ENCODE measurements at places on chromosomes 6 and 20. TPM values are rescaled to one million over a fixed set of nuclear protein-coding genes. Genes with fewer than 3 reads are reported as not detected.

- DNase-seq = no peak
Measured at GRCh38 chr20:51531141-51531710, 11.3 kb downstream of the NFATC2 start.

DNA sequence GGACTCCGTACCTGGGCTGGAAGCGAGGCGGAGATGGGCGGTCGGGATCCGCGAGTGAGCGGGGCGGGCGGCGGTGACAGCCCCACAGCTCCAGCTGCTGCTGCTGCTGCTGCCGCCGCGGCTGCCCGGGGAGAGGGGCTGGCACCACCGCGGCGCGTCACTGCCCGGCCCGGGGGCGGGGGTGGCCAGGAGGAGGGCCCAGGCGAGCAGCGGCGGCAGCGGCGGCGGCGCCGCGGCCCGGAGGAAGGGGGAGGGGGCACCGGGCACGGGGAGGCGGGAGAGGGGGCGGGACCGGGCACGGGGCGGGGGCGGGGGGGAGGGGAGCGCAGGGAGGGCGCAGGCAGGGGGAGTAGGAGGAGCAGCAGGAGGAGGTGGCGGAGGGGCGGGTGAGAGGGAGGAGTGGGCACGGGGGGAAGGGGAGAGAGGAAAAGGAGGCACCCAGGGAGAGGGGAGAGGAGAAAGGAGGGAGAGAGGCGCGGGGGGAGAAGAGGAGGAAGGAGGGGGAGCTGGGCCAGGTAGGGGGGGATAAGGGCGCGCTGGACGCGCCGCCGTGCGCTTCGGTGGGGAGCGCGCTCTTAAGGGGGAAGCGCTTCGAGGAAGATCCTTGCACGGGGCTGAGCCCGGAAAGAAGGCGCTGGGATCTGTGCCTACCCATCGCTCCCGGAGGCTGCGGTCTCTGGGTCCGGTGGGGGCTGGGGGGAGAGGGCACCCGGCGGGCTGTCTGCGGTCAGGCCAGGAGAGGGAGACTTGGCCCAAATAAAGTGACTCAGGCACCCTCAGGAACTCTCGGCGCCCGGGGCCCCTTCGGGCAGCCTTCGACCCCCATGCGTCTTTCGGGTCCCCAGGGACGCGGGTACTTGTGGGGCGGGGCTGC is 101.5 kb downstream of the NOL4L start:
- DNase-seq = peak; percentile 73

LSM2 gene
- polyA plus RNA-seq = 42.2 TPM

DNA sequence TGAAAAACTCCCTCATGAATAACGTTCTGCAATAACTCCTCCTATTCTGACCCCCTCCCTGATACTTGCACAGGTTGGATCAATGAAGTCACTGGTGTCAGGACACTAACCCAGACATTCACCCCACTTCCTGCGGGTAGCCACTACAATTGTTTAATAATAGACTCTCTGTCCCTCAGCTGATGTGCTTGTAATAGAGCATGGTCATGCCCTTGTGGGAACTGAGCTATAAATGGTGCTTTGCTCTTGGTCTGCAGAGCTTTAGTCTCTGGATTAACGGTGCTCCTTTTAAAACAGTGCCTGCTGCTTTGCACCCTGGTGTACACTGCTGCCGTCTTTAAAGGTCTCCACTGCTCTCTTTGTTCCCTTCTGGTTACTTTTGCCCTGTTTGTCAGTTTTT is 127.3 kb downstream of the BACH2 start:
- no peak for DNase-seq

DNA sequence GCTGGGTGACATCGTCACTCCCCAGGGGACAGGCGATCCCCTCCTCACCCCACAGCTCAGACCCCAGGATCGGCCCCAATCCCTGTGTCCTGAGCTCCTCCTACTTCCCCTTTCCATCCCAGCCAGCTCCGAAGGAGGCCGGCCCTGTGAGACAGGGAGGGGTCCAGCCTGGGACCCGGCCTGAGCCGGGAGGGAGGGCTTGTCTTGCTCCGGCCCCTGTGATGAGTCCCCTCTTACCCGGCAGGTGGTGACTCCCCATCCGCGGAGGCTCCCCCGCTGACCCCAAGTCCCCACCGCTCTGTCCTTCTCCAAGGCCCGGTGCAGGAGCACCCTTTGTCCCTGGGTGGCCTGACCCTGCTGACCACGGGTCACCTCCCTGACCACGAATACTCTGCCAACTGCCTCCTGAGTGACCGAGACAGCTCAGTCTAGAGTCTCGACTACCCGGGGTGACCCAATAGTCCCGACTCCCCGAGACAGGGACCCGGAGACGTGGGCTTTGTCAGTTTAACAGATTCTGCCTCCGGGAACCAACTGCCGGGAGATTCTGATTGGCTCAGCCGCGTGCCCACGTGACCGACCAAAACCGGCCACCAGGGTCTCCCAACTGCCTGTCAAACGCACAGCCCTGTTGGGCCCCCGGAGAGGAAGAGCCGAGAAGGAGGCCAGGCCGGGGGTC is 187.4 kb upstream of the PROKR2 start:
- DNase-seq = peak; percentile 87

GRCh38 chr6:166433096-166433495 is 50.4 kb upstream of the MPC1 start:
- DNase-seq = peak; percentile 26

DEFB124 gene
- polyA plus RNA-seq = not detected

DNA sequence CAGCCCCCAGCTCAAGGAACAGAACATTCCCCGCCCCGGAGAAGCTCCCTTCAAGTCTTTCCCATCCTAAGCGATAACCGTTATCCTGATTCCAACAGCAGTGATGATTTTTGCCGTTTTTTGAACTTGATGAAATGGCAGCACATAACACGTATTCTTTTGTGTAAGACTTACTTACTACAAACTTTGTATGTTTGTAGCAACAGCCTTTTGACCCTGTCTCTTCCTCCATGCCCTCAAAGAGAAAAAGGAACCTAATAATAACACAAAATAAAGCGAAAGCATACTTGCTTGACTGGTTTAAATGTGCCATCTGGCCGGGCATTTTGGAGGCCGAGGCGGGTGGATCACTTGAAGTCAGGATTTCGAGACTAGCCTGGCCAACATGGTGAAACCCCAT is 26.4 kb upstream of the SLC9A8 start:
- no peak for DNase-seq

HAO1 gene
- not detected for polyA plus RNA-seq

DNA sequence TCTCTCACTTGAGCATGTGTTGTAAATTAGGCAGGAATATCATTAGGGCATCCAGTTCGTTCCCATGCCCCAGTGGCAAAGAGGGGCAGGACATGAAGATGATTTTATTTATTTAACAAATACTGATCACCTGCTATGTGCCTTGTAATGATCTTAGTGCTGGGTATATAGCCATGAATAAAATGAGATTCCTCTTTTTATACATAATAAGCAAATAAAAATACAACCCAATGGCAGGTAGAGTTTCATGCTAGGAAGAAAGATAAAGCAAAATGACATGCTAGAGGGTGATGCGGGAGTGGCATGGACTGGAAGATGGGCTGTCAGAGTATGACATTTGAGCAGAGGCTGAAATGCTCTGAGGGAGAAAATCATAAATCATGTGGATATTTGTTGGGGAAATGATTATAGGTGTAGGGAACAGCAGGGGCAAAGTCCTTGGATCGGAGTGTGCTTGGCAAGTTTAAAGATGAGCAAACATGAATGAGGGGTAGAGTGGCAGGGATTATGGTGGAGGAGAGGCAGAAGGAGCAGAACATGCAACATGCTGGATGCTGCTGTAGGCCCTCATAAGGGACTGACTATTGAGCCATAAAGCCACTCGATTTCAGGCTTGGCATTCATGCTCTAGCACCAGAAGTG is 342.1 kb downstream of the PLCB1 start:
- DNase-seq = no peak

- DNase-seq = no peak
Measured at GRCh38 chr6:155257796-155258195, 6.0 kb upstream of the CLDN20 start.

GPR31 gene
- not detected for polyA plus RNA-seq

DNA sequence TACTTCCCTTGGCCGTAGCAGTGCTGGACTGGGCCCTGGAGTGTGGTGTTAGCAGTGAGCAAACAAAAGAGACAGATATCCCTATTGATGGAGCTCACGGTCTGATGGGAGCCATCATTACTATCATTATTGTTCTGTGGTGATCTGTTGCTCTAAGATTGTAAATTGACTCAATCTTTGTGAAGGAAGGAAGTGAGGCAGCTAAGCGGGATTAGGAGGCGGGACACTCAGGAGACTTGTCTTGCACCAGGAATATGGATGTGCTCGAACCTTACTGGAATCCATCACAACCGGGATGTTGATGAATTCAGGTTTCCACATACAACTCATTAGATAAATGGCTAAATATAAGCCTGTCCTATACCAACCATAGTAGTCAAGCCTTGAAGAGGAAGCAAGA is 25.5 kb upstream of the FAM50B start:
- no peak for DNase-seq

GRCh38 chr6:130928158-130928912 is 101.1 kb downstream of the SMLR1 start:
- no peak for DNase-seq

BCL2L1 gene
- polyA plus RNA-seq = 103 TPM

- no peak for DNase-seq
Measured at GRCh38 chr6:155623450-155624178, 168.0 kb upstream of the NOX3 start.

DNA sequence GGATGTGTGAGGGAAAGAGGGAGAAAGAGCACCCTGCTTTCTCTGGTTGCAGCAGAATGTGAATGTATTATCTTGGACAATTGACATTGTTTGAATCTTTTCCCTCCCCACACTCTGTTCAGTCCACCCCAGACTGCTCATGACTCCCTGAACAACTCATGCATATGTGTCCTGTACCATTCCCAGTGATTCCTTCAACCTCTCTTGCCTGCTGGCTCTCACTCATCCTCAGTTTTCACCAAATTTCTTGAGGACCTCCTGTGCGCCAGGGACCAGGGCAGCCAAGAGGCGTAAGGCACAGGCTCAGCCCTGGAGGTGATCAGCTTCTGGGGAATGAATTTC is 5.4 kb downstream of the NOX3 start:
- no peak for DNase-seq

BANF2 gene
- not detected for polyA plus RNA-seq

DNAAF9 gene
- 5.6 TPM for polyA plus RNA-seq

DNA sequence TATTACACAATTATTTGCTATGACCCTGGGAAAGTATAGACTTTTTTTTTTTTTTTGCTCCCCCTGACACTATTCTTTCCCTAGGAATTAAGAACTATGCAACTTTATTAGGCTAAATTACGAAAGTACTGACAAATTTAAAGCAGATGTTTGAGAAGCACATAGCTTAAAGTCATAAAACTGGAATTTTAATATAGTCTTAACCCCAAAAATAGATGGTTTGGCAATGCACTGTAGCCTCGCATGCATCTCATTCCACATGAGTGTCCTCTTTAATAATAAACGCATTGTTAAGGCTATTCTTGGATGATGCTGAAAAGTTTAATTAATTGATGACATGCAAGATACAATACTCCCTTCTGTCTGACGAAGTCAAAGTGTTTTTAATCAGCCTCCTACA is 49.3 kb downstream of the TBC1D7 start:
- DNase-seq = no peak

TMC2 gene
- 0.10 TPM for polyA plus RNA-seq

- no peak for DNase-seq
Measured at GRCh38 chr6:89154131-89154530, 8.3 kb downstream of the PM20D2 start.

TRIM40 gene
- 2.9 TPM for polyA plus RNA-seq

PTCHD4 gene
- polyA plus RNA-seq = 0.49 TPM

MYT1 gene
- not detected for polyA plus RNA-seq

GRCh38 chr20:37282556-37282955 is 6.9 kb upstream of the MANBAL start:
- no peak for DNase-seq

DNA sequence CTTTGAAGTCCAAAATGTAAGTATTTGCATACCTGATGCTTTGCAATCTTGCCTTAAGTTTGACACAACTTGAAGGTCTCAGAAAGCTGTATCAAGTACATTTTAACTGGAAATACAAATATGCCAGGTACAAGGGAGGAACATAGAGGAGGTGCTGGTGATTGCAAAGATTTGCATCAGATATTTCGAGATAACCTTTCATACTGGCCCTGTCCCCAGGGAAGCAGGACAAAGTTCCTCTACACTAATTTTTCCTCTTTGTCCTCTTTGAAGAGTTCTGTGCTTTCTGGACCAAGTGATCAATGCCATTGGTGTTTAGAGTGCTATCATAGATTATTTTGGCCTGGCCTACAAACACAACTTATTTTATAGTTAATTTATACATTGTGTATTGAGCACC is 686.1 kb downstream of the HACE1 start:
- DNase-seq = no peak

- DNase-seq = no peak
Measured at GRCh38 chr6:19333936-19334335, 503.2 kb upstream of the ID4 start.

MCCD1 gene
- polyA plus RNA-seq = not detected

DNA sequence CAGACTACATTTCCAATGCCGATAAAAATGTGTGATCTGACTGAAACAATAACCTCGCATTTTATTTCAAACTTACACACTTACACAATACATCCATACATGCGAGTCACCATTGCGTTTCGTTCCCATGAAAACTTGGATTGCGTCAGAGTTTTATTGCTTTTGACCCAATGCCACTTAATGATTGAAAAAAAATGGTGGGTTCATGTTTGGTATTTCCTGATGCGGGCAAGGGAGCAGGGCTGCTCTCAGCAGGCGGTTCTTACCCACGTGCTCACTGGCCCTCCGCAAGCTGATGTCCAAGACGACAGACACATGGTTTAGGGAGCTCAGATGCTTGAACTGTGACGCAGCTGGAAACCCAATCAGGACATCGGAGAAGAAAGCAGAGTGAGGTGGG is 281.0 kb upstream of the SULF2 start:
- DNase-seq = no peak

CCDC170 gene
- 0.05 TPM for polyA plus RNA-seq

- DNase-seq = no peak
Measured at GRCh38 chr6:25685251-25685650, 33.2 kb downstream of the SCGN start.

TMEM14C gene
- 158 TPM for polyA plus RNA-seq

GRCh38 chr6:9554806-9555205 is 860.1 kb downstream of the TFAP2A start:
- DNase-seq = no peak

DNA sequence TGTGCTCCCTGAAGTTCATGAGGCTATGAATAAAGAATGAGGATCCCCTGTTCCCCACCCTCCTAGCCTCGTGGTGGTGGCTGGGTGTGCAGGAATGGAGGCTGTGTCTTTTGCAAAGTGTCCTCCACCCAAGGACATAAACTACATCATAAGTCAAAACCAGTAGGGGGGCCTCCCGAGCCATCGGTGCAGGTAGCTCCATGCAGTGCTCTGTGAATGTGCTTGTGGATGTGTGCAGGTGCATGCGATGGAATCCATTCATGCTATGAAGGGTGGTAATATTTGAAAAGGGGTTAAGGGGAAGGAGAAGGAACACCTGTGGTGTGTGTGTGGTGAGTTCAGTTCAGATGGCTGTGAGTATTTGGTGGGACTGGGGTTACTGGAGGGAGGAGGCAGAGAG is 197.3 kb downstream of the NRN1 start:
- DNase-seq = no peak

CST4 gene
- polyA plus RNA-seq = not detected

STAU1 gene
- polyA plus RNA-seq = 47.8 TPM
